ENCODE measurements at places on chromosomes 12 and 14.

GRCh38 chr12:15599266-15600037, 189.7 kb downstream of the EPS8 start:
- DNase-seq, result no peak

DNA sequence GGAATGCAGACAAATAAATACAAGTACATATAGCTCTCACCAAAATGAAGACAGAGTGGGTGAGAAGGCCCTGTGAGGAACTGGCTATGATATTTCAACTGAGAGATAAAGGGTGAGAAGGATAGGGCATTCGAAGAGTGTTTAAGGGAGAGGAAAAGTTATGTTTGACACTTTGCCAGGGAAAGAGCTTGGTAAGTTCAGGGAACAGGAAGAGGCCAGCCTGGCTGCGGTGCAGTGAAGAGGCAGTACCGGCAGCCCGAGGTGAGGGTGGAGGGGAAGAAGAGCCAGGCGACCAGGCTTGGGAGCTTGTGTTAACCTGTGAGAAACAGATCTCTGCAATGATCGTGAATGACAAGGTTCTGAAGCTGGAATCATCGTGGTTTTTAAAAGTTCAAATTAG, 84.7 kb upstream of the RFX4 start:
- DNase-seq, result no peak

- no peak for DNase-seq
These were observed 52.9 kb downstream of the ANO6 start for GRCh38 chr12:45268672-45269411.

- no peak for DNase-seq
These were observed 60.0 kb downstream of the DCAF5 start for GRCh38 chr14:69092840-69093422.

DNA sequence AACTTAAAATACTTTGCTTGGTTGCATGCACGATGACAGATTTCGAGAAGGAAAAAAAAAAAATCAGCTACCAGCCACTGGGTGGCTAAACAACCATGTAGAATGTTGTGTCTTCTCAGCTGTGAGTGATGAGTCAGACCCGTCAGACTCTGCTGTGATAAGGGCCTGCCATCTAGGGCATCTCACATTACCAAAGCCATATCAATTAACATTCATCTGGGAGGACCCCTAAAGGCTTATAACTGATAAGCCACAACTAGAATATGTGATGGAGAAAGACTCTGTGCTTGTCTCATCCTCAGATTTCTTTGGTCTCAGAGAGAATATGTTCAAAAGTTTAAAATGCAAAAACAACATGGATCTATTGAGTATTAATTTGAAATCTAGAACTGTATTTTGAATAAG, 111.5 kb downstream of the PAX9 start:
- DNase-seq, result no peak

GRCh38 chr14:92965281-92965680, 42.3 kb downstream of the CHGA start:
- no peak for DNase-seq

DNA sequence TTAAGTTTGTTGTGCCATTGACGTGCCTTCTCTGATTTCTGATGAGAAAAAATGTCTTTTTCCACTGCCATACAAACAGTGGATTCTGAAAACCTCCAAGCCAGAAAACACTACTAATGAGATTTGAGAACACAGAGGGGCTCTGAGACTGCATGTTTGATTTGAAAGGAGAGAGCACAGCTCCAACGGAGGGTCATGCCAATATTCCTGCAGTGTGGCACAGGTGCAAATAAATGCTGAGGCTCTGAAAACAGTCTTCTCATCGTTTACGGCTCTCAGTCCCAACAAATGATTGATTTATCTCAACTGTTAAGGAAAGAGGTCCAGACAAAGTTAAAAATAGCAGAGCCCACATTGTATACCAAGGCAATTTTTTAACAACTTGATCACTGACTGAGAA, 128.7 kb downstream of the KCNH5 start:
- no peak for DNase-seq

DNA sequence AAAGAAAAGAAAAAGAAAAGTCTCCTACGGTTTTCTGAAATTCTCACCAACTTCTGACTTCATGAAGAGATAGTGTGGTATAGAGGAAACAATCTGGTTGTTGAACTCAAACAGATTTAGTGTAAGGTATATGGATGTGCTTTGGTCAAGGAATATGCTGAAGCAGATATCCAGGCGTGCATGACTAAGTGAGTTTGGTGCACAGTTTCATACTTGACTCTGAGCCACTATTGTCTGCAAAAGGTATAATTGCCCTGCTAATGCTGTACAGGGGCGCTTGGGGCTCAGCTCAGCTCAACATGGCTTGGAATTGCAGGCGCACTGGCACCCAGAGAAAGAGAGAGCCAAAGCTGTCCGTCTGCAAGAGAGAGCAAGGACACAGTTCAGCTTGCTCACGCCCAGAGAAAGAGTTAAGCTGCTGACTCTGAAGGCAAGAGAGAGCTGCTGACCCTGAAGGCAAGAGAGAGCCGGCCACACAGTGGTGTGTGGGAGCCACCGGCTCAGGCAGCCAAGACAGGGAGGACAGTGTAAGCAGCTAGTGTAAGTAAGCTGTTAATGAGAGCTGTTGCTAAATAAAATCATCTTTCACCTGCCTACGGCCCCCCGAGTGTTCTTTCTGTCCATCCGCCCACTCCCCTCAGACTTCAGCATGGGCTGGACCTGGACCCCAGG, 66.4 kb upstream of the SLC38A4 start:
- DNase-seq, result no peak

DNA sequence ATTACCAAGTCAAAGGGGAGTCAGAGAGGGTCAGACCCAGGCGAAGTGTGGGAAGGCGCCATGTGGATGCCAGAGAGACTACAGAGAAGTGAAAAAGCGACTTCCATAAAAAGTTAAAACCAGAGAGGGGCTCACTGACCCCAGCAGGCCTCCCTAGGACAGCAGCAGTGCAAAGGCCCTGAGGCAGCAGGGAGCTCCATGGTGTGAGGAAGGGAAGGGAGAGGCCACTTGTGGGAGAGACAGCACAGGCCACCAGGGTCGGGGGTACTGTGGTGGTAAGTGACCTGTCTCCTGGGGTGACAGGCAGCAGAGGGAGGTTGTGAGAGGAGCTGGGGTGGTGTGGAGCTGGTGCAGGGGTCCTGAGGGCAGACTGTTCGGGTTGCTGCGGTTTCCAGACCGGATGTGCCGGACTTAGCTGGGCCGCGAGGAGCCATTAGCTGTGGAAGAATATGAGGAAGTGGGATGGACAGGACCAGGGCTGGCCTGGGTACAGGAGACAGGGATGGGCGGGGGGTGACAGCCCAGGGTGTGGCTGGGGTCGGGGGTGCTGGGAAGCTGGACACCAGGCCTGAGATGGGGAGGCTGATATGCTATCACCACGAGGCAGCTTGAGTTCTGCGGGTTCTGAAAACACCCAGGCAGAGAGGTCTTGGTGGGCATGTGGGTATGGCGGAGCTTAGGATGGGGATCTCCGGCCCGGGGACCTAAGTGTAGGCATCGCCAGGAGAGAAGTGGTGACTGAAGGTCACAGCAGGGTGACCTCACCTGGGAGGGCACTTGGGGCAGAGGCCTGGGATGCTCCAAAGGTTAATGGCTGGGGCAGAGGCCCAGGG, 22.7 kb downstream of the SETD1B start:
- no peak for DNase-seq

DNA sequence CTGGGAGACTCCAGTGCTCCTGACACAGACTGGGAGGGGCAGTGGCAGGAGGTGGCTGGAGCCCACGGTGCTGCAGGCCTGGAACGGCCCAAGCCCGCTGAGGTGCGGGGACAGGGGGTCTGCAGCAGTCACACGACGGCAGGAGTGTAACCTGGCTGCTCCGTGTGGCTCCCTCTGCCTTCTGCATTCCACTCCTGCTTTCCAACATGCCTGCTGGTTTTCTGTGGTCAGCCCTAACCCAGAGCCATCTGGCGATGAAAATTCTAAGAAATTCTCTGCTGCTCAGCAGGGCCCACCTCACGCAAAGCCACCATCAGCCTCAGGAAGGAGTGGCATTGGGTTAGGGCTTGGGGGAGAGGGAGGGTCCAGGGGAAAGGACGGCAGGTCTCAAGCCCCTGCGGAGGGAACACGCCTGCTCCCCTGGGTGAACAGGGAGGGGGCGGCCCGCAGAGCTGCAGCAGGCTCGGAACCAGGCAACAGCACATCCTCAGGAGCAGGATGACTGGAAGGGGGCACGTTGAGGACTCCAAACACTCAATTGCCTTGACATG, 5.0 kb upstream of the FBRSL1 start:
- DNase-seq, result no peak

- no peak for DNase-seq
These were observed 19.4 kb upstream of the P2RX4 start for GRCh38 chr12:121190523-121191031.

- no peak for DNase-seq
These were observed 62.2 kb downstream of the RFX4 start for GRCh38 chr12:106645074-106645421.

GRCh38 chr14:79852950-79853744, 358.2 kb downstream of the DIO2 start:
- DNase-seq, result no peak

- no peak for DNase-seq
These were observed 1722.1 kb upstream of the SEL1L start for GRCh38 chr14:83255727-83256090.

- no peak for DNase-seq
These were observed at the start of gene SIX1 for GRCh38 chr14:60648934-60649874. TSS of gene SIX1 (minus strand) at chr14:60649477. CDS start at chr14:60649189, 288 bp downstream.

DNA sequence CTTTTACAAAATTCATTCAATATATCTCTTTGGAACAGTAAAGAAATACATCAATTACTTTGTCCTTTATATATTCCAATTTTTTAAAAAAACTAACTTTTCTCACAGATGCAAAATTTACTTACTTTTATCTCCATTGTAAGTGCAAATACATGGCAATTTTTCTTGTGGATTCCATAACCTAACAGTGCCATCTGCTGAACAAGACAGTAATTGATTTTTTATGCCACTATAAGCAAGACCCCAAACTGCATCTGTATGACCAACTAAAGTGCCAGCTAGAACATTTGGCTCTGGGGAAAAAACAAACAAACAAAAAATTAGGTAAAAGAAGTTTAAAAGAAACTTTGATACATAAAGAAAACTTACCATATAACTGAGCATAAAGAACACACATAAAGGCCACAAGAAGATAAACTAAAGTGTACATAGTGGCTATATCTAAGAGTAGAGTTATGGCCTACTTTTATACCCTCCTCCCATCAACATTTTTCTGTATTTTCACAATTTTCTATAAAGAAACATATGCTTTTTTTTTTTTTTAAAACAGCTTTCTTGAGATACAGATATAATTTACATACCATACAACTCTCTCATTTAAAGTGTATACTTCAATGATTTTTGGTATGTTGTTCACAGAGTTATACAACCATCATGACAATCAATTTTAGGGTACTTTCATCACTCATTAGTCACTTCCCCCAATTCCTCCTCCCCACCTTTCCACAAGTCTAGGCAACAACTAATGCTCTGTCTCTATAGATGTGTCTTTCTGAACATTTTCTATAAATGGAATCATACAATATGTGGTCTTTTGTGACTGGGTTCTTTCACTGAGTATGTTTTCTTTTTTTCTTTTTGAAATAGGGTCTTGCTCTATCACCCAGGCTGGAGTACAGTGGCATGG, 32.6 kb downstream of the COCH start:
- DNase-seq, result no peak

DNA sequence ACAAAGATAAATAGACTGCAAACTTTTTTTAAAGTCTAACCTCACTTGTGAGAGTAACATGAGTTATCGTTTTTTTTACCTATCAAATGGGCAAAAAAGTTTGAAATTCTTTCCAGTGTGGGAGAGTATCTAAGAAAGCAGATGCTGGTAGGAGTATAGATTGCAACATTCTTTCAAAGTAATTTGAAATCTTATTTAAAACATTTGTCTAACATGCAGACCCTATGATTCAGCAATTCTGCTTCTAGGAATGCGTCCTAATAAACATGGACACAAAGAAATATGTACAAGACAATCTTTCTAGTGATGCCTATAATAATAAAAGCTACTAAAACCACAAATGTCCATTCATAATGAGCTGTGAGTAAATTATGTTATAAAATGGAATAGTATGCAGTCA, 110.4 kb upstream of the TMCC3 start:
- no peak for DNase-seq

DNA sequence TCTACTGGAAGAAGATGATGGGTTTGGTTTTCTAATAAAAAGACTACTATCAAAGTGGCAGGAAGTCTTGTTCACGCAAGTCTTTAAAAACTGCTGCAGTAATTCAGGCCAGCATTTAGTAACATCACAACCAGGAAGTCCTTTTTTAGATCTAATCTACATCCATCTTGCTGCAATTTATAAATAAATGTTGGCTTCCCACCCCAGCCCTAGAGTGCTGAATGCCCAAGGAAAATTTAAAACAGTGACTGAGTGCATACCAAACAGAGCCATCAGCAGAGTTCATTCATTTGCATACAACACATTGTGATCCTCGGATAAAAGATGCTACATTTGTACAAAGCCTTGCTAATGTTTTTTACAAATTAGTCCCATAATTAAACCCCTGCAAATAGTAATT, 72.1 kb downstream of the PHLDA1 start:
- DNase-seq, result no peak

GRCh38 chr14:51621654-51622053, 30.1 kb upstream of the FRMD6 start:
- DNase-seq, result no peak

DNA sequence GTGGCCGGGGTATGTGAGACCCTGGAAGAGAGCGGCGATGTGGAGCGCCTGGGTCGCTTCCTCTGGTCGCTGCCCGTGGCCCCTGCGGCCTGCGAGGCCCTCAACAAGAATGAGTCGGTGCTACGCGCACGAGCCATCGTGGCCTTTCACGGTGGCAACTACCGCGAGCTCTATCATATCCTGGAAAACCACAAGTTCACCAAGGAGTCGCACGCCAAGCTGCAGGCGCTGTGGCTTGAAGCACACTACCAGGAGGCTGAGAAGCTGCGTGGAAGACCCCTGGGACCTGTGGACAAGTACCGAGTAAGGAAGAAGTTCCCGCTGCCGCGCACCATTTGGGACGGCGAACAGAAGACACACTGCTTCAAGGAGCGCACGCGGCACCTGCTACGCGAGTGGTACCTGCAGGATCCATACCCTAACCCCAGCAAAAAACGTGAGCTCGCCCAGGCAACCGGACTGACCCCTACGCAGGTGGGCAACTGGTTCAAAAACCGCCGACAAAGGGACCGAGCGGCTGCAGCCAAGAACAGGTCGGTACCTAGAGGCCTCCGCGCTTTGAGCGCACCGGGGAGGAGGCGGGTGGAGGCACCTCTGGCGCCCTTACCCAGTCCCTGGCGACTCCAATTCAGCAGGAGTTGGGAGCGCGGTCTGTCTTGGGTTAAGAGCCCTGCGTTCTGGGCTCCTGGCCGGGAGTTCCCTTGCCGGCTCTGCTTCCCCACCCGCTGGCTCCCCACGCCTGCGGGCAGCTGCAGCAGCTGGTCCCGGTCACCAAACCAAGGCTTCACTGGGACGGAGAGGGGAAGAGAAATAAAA, 700 bp downstream of the SIX6 start:
- DNase-seq, result no peak

Measured in activated T-cell treated with anti-CD3 and anti-CD28 coated beads, Interleukin-2, amount 50 U/mL, for 1 hour (primary cell).